WTC11 (cell line): ENCODE measurements at places on chromosomes 1 and 21.
A peak's percentile ranks its signal among the peaks of the same experiment; 100 is the strongest.

- DNase-seq: no peak
Measured at GRCh38 chr21:35268817-35269216, 219.7 kb upstream of the RUNX1 start.

GRCh38 chr1:246107516-246108277, 399.4 kb downstream of the SMYD3 start:
- DNase-seq: no peak

- no peak for DNase-seq
Measured at GRCh38 chr1:185409763-185410528, 92.9 kb upstream of the IVNS1ABP start.

GRCh38 chr1:183898001-183898396, 93.1 kb downstream of the RGL1 start:
- no peak for DNase-seq

DNA sequence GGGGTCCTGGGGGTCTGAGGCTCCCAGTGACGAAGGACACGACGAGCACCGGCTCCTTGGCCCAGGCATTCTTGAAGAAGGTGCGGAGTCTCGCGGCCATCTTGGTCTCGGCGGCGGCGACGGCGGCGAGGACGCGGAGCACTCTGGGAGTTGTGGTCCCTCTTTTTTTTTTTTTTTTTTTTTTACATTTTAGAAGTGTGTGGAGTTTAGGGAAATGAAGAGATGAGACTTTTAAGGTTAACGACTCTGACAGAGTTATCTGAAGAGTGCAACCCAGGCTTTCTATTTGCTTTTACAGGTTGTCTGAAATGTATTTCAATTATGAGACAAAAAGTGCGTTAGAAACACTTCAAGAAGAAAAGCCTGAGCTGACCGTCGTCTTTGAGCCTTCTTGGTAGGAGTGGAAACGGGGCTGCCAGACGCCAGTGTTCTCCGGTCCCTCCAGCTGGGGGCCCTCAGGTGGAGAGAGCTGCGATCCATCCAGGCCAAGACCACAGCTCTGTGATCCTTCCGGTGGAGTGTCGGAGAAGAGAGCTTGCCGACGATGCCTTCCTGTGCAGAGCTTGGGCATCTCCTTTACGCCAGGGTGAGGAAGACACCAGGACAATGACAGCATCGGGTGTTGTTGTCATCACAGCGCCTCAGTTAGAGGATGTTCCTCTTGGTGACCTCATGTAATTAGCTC, 9.7 kb downstream of the OR2B11 start:
- peak; percentile 74 for DNase-seq

DNA sequence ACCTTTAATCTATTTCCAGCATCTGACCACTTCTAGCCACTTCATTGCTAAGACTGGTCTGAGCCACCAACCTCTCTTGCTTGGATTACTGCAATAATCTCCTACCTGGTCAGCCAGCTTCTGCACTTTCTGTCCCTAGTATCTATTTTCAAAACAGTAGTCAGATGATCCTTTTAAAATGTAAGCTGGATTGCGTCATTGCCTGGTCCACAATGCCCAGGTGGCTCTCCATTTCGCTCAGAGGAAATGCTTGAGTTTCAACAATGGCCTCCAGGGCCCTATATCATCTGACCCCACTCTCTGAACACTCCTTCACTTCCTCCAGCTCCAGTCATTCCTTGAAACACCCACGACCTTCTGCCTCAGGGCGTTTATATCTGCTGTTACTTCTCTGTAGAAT, 2.3 kb downstream of the FYB2 start:
- DNase-seq: no peak

DNA sequence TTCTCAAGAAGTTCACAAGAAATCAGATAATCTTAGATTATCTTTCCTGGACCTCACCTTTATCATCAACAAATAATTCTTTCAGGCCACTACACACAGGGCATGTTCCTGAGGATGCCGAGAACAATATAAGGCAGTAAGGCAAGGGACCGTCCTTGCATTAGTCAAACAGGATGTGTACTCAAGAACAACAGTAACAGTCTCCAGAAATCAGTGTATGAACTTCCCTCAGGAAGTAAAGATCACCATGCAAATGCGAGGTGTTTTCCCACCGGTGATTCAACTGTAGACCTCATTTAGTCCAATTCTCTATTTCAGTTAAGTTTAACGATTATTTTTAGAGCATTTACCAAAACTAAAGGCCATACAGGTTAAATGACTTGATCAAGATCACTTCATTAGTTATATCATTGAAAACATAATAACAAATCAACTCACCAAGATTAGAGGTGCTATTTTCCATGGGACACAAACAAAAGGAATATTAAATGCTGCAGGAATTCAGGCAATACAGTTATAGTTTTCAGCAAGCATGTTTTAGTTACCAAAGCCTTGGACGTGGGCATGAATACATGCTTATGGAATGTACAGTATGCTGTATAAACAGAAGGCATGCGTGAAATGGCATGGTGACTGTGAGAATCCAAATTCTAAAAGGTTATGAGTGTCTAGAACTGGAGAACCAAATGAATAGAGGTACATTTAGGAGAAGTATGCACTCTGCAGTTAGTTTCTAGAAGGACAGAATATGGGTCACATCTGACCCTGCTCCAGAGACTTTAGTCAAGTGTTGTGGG, 145.2 kb downstream of the TNR start:
- no peak for DNase-seq

- no peak for DNase-seq
Measured at GRCh38 chr1:93958726-93959100, 49.5 kb upstream of the GCLM start.

- no peak for DNase-seq
Measured at GRCh38 chr1:204511366-204511765, 4.8 kb upstream of the MDM4 start.

DNA sequence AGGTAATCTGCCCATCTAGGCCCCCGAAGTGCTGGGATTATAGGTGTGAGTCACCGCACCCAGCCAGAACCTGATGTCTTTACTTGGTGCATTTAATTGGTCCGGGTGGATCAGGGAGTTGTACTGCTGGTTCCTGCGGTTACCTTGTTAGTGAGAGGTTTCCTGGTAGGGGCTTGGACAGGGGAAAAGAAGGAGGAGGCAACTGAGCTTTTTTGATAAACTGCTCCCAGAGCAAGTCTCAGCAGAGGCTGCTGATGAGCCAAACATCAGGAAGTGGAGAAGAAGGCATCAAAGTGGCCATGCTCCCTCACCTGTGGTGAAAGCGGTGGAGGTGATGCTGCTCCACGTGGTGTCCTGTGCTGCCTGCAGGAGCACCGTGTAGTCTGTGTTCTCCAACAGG, 161.5 kb upstream of the KIAA0040 start:
- no peak for DNase-seq

GRCh38 chr21:44965251-44966022, 25.6 kb downstream of the SLX9 start:
- DNase-seq: no peak

DNA sequence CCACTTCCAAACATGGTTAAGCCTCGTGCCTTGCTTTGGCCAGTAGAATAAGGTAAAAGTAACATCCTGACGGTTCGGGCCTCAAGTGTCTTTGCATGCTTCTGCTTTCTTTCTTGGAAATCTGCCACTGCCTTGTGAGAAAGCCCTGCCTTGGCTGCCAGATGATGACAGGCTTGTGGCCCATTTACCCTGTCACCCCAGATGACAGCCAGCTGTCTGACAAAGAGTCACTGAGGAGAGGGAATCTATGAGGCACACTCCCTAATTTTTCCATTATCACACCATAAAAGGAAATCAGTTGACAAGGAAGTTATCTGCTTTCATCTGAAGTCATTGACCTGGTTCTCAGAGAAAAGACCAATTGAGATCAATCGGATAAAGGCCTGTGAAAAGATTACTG, 199.8 kb downstream of the USH2A start:
- no peak for DNase-seq

DNA sequence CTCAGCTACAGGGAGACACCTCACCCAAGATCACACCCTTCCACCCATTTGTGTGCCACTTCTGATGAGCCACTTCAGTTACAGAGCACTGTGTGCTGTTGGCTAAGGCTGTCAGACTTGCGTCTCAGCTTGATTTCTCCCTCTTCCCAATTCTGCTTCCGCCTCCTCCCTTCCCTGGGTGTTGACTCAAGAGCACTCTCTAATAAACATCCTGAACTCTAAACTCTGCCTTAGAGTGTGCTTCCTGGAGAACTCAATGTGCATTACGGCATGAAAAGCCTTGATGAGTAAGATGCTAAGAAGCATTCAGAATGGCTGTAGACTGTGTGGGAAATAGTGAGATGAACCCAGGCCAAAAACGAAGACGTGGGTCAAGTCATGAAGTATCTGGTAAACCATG, 54.9 kb upstream of the S1PR1 start:
- DNase-seq: no peak

GRCh38 chr1:91876781-91877573, 9.0 kb downstream of the TGFBR3 start:
- DNase-seq: no peak

- DNase-seq: no peak
Measured at GRCh38 chr1:169060919-169061639, 45.4 kb upstream of the ATP1B1 start.
